ENCODE measurements at places on chromosomes 16 and 17.
A peak's percentile ranks its signal among the peaks of the same experiment; 100 is the strongest.

DNA sequence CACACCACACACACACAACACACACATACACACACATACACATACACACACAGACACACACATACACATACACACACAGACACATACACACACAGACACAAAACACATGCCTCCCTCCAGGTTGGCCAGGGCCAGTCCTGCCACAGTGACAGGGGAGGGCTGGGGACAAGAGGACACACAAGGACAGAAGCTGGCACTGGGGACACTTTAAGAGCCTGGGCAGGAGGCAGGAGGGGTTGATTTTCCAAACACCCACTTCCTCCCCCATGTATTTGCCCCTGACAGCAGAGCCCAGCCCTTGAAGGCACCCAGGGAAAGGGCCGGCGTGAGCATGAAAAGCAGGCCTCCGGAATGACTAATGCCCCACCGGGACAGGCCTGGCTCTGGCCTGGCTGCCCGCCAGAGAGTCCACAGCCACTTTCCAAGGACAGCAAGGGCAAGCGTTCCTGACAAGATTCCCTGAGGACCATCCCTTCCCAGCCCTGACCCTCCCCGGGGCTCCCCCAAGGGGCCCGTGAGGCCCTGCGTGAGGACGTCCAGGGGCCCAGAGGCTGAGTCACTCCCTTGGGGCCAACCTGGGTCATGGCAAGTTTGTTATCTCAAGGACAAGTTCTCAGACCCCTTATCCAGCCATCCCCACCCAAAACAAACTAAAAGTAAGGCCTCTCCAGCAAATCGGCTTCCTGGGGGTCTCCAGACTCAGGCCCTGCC lies 235.6 kb downstream of the ZNF423 start:
- no peak for DNase-seq

DNA sequence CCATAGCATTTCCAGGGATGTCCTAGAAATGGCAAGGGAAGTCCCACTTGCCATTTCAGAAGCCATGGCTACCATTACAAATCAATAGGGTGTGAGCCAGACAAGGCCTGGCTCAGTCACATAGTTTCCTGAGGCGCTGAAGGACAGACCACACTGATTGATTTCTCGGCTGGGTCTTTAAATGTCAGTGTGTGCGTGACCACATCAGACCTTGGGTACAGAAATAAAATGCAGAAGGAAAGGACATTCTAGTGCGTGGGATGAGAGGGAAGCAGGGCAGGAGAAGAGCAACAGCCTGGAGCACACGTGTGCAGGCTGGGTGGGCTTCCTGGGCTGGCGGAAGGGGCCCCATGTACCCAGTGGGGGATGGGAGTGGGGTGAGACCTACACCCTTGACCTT lies 58.7 kb upstream of the LYRM9 start:
- DNase-seq: no peak

- no peak for DNase-seq
Measured at GRCh38 chr16:24936151-24936550, 79.0 kb downstream of the ARHGAP17 start.

GRCh38 chr17:47252209-47252608 lies 1.4 kb upstream of the ITGB3 start:
- DNase-seq: no peak

DNA sequence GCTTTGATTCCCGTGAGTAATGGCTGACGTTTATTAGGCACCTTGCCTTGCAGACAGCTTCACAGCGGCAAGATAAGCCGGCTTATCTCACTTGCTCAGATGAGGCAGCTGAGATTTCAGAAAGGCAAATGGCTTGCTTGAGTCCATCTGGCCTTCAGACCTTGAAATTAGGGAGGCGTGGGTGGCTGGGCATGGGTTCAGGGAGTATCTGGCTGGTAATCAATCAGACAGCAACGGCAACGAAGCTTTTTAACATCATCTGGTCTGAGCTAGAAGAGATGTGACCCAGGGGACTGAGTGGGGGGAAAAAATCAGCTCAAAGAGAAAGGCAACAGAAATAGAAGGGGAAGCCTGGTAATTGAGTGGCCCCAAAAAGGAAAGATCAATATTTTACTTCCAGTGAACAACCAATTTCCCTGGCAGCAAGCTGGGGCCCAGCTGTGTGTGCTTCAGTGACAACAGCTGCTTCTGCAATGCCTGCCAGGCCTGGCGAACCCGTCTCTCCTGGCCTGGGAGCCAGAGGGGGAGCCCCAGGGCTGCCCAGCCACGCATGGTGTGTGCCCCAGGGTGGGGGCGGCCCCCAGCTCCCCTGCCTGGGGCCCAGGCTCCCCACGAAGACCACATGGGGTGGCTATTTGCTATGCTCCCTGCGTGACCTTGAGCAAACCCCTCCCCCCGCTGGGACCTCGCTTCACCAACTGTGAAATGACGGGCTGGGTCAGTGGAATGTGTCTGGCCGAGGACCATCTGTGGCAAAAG lies 34.0 kb downstream of the RAB11FIP4 start:
- no peak for DNase-seq

GRCh38 chr16:71490361-71490760 lies 1.2 kb upstream of the ZNF19 start:
- DNase-seq: no peak

GRCh38 chr16:491220-491919 lies 36.1 kb upstream of the CAPN15 start:
- DNase-seq: no peak

GRCh38 chr17:69187294-69187693 lies 41.3 kb downstream of the ABCA10 start:
- DNase-seq: no peak

DNA sequence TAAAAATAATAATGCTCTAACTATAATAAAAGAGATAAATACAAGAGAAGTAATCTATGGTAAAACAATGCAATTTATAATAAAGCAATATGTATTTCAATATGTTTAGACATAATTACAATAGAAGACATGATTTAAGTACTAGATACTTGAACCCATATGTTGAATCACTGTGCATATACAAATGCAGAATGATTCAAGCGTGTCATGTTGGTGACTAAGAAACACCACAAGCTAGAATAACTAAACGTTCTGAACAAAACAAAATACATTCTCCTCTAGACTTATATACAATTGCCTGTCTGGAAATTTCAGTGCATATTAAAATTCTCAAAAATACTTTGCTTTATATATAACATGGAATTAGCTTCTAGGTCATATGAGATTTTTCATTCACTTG lies 11.2 kb downstream of the TADA2A start:
- DNase-seq: no peak

GRCh38 chr17:64707050-64707591 lies 45.0 kb upstream of the SMURF2 start:
- DNase-seq: peak; percentile 89

DNA sequence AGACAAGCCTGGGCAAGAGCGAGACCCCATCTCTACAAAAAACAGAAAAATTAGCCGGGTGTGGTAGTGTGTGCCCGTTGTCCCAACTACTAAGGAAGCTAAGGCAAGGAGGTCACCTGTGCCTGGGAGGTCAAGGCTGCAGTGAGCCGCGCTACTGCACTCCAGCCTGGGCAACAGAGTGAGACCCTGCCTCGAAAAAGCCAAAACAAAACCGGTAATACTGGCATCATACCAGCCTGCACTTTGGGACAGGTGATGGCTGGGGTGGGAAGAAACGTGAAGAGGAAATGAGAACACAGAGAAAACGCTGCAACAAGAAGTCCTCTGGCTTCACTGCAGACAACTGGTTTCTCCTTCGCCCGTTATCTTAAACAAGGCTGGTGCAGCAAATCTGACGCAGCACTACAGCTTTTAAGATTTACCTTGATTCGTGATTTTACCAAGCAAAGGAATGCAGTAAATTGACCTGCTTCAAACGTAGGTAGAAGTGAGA lies 725 bp upstream of the CASC3 start:
- DNase-seq: no peak

DNA sequence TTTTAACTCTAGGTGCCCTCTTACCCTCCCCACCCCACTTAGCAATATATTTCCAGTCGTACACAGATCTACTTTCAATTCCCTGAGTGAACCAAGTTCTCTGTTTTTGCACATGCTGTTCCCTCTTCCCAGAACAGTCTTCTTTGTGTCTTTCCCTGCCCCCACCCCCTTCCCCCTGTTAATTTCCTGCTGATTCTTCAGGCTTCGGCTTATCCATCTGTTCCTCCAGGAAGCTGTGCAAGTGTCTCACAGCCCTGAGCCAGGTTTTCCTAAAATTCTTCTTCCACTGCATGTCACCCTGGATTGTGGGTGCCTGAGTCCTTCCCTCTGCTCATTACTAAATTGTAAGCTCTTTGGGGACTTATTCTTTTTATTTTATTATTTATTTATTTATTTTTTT lies 12.4 kb upstream of the SPOP start:
- no peak for DNase-seq

DNA sequence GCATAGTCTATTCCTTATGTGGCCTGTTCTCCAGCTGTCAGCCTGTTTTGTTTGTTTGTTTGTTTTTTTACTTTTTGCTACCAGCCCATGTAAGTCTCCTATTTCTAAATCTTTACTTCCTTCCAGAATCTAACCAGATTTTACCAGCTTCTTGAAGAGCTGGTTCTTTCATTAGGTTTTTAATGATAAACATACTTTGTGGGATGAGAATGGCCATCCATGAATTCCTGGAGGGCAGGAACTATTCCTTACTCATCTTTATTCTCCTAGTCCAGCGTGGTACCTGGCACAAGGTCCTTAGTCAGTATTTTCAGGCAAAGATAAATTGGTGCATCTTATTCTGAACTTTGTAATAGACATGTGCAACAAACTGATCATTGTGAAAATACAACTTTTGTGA lies 17.3 kb downstream of the RSPRY1 start:
- DNase-seq: no peak

DNA sequence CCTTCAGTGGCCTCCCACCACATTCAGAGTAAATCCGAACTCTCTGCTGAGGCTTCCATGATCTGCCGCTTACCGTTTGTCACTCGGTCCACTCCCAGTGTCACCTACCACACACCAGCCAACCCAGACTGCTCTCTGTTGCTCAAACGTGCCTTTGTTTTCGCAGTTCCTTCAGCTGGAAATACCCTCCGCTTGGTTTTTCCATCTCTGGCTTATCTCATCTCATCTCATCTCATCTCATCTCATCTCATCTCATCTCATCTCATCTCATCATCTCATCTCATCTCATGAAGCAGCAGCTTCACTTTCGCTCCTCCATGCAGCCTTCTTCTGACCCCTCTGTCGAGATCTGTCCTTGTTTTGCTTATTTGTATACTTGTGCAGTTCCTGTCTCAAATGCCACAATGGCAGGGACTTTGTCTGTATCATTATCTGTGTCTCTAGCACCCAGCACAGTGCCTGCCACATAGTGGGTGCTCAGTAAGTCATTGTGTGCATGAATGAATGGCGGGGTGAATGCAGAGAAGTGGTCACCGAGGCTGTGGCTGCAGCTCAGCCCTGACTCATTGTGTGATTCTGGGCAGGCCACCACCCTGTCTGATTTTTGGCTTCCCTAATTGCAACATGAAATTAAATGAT lies 3.8 kb upstream of the SNX20 start:
- no peak for DNase-seq

DNA sequence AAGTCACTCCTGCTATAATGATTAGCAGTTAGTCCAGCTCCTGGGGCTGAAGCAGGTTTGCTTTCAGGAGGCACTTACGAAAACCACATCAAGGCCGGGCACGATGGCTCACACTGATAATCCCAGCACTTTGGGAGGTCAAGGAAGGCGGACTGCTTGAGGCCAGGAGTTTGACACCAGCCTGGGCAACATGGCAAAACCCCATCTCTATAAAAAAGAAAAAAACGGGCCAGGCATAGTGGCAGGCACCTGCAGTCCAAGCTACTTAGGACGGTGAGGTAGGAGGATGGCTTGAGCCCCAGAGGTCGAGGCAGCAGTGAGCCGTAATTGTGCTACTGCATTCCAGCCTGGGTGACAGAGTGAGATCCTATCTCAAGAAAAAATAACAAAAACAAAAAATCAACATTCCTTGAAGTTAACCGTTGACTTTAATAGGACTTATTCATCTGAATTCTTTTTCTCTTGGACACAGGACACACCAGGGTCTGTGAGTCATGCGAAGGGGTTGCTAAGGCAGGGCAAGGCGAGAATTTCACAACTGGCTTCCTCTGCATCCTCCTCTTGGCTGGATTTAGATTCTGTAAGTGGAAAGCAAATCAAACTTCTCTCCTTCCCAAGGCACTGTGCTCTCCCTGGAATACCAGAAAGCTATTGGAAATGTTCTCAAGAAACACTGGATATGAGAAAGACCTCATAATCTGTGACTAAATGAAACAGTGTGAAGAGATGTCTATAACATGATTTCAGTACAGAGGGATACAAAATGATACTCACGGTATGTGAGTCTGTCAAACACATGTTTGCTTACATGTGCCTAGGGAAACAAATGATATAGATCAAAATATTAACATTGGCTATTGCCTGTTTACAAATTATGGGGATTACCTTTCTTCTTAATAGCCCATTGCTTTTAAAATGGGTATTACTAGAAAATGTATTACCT lies 99.5 kb downstream of the SYCE1L start:
- no peak for DNase-seq

DNA sequence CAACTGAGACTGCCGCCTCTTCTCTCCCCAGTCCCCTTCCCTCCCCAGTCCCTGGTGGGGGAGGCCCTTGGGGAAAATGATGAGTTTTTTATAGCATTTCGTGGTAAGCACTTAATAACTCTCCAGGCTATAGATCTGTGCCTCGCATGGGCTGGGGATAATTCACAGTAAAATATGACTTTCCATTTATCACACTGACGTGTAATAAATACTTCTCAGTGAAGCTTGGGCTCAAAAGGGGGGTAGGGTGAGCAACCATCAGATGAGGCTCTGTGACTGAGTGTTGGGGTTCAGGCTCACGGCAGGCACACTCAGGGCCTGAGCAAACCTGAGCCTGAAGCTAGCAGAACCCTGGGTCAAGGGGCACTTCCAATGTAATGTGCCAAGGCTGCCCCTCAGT lies 101.6 kb downstream of the CCT6B start:
- no peak for DNase-seq

GRCh38 chr16:69613378-69614154 lies 47.8 kb downstream of the NFAT5 start:
- DNase-seq: peak; percentile 26

DNA sequence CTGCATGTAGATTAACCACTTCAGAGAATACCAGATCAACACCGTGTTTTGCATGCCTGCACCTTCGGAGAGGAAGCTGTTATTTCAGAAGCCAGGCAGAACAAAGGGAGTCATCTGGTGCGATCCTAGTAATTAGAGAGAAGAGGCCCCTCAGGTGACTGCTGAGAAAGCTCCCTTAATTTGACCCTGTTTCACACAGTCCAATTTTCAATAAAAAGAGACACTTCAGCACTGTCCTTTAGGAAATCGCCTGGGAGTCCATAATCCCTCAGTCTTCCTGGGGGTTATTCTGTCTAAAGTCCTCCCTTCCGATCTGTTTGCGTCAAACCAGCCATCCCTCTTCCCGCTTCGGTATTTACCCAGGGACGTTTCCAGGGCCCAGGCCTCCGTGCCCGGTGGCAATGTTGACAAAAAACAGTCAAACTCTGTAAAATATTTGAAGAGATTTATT lies 23.4 kb upstream of the TNRC6C start:
- no peak for DNase-seq

GRCh38 chr17:76568811-76569221 lies 16.8 kb downstream of the ST6GALNAC2 start:
- DNase-seq: no peak

- peak; percentile 86 for DNase-seq
Measured at GRCh38 chr17:55726440-55726839, 3.8 kb upstream of the TMEM100 start.

- no peak for DNase-seq
Measured at GRCh38 chr16:57304169-57305061, 19.9 kb upstream of the PLLP start.

GRCh38 chr16:62596125-62596524 lies 559.9 kb upstream of the CDH8 start:
- no peak for DNase-seq

GRCh38 chr16:85903559-85903958 lies 4.6 kb downstream of the IRF8 start:
- no peak for DNase-seq

- no peak for DNase-seq
Measured at GRCh38 chr17:2023256-2023655, 1.9 kb downstream of the RTN4RL1 start.
